ENCODE measurements at places on chromosomes 1 and 21. TPM values are rescaled to one million over a fixed set of nuclear protein-coding genes. Genes with fewer than 3 reads are reported as not detected.

- DNase-seq = no peak
Measured at GRCh38 chr1:109199710-109200109, 14.0 kb upstream of the SARS1 start.

DNA sequence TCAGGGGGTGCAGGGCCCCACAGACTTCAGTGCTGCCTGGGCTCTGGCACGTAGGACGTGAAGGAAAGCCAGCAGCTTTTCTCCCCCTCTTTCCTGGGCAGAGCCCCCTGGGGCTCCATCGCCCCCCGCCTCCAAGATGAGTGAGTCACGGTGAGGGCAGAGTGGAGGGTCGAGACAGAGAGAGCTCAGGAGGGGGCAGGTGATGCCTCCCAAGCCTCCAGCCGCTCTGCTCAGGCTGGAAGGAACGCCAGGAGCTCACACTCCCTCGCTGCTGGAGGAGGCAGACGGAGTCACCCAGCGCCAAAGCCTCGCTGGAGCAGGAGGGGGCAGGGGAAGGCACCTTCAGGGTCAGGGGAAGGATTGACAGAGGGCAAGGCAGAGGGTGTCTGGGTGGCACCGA lies 119.5 kb downstream of the CASZ1 start:
- no peak for DNase-seq

DNA sequence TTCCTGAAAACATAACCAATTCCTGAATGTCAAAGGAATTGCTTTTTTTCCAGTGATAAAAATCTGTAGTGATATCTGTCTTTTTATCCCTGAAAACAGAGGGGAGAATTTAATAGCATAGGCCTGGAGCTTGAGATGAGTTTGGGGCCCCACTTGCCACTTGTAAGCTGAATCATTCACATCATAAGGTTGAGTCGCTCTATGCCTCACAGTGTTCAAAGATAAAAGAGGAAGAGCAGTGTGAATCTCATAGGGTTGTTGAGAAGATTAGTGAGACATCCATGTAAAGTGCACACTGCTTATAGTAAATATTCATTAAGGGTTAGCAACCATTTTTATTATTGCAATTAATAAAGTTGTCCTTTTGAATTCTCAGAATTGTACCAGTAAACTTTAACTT lies 271.3 kb downstream of the DNM3 start:
- no peak for DNase-seq

DNA sequence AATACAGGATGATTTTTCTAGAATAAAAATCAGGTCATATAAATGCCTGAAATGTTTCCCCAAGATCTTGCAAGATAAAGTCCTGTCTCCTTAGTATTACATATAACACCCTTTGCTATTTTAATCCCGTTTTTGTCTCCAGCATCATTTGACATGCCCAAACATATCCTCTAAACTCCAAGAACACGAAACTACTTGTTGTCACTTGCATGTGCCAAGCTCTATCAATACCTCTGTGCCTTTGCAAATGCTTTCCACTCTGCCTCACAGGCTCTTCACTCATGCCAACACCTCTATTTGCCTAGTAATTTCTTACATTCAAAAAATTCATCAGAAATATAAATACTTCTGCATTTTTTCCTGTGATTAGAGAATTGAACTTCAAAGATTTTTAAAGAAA lies 37.9 kb downstream of the LRRIQ3 start:
- DNase-seq = no peak

Gene PKP1
- total RNA-seq = 0.96 TPM

- no peak for DNase-seq
Measured at GRCh38 chr1:64986903-64987871, 20.8 kb upstream of the JAK1 start.

Gene SH2D5
- total RNA-seq = not detected
